ENCODE measurements at places on chromosomes 13 and 19.

DNA sequence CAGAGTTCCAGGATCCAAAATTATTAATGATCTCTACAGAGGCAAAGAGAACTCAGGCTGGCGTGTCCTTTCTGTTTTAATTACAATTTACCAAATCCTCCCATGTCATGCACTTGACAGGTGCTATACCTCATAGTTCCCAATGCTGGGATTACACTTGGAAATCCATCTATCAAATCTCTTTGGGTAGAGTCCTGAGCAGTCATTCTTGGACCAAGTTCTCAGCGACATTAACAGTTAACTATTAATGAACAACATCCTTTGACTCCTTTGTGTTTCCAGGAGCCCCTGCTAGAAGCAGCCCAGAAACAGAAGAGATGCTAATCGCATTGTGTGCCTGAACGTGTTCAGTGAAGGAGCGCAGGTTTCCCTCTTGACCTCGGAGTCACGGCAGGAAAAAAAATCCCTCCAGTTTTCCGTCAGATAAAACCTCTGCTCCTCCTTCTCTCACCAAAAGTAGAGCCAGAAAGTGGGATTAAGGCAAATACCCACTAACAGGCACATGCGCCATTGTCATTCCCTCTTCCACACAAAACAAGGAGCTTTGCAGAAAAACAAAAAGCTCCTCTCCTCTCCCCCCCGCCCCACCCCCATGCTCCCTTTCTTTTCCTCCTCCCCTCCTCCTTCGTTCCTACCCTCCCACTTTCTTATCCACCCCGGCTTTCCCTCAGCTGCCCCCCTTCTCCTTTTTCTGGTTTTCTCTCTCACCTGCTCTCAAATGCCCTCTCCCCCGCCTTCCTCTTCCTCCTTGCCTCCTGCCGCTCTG is 224.7 kb downstream of the ZIC5 start:
- DNase-seq, result no peak

GRCh38 chr13:94128430-94128829 is 351.1 kb downstream of the DCT start:
- no peak for DNase-seq

GRCh38 chr13:42106998-42107397 is 58.5 kb downstream of the DGKH start:
- DNase-seq, result no peak

- DNase-seq, result no peak
These were observed 22.3 kb upstream of the STARD13 start for GRCh38 chr13:33307843-33308242.

GRCh38 chr19:35861640-35862160 is 5.0 kb downstream of the KIRREL2 start:
- DNase-seq, result no peak

DNA sequence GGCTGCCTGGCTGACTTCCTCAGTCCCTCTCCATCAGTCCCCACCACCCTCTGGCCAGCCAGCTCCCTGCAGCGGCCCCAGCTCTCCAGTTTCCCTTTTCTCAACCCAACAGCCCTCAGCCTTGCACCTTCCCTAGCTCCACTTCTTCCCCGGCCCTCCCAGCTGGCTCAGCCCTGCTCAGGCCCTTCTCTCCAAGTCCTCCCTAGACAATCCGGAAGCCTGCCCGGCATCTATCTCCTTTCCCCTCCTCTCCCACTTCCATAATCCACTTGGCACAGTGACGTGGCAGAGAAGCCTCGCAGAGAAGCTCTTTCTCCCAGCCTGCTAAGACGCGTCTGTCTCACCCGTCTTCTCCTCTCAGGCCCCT is 1.1 kb downstream of the UBXN6 start:
- peak; percentile 39 for DNase-seq

DNA sequence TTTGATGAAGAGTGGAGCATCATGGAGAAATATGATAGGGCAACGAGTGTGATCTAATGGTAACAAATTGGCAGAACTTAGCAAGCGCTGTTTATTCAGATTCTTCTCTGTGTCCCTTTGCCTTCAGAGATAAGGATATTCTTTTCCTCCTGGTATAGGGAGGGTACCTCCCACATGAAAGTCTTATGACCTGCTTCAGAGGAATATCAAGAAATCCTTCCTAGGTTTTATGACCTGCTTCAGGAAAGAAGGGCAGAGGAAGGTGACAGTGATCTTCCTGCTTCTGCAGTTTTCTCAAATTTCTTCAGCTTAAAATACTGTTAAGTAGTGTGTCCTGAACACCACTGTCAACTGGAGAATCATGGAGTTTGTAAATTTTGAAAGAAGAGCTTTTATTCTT is 144.3 kb downstream of the DNAJC15 start:
- DNase-seq, result no peak

DNA sequence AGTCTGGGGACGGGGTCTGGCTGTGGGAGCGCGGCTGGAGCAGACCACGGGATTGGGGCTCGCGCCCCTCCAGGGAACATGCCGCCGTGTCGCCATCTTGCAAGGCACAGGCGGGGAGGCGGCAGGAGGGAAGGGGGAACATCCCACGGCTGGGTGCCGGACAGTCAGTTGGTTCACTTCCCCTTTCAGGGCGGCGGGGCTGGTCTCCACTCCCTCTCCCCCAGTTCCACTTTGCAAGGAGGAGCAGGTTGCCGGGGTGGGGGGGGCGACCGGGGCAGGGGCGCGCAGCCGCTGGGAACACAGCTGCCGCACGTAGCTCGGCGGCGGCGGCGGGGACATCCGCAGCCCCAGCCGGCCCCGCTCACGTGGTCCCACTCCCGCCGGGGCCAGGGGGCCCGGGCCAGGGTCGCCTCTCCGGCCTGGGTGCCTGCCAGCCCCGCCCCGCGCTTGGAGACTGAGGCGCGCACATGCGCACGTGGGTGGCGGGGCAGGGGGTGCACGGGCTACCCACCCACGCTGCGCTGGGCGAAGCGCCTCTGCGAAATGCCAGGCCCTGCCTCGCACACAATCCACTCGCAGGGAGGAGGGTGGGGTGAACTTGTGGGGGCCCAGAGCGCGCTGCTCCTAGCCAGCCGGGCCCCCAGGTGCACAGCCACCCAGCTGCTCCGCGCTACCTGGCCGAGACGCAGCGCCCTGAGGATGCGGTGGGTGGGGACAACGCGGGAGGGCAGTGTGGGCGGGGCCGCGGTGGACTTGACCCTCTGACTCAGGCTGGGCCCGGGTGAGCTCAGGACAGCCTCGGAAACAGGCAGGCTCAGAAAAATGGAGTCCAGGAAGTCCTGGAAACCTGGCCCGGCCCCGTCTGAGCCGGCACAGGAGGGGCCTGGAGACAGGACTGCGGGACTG is 6.4 kb downstream of the KLF16 start:
- peak; percentile 80 for DNase-seq

GRCh38 chr13:113272701-113273181 is 24.3 kb upstream of the LAMP1 start:
- no peak for DNase-seq

DNA sequence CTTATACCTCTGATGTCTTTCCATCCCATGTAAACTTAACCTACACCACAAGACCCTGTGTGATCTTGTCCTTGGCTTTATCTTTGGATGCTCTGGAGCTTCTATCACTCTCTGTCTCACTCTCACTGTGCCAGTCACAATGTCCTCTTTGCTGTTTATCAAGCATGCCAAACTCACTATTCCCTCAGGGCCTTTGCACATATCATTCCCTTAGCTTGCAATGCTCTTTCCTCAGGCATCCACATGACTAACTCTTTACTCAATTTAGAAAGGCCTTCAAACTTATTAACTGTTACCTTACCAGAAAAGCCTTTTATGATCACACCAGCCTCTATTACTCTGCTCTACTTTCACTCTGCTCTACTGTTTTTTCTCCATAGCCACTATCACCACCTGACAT is 354.1 kb downstream of the RFC3 start:
- DNase-seq, result no peak

GRCh38 chr19:41297628-41298347 is 12.2 kb upstream of the CCDC97 start:
- peak; percentile 75 for DNase-seq

DNA sequence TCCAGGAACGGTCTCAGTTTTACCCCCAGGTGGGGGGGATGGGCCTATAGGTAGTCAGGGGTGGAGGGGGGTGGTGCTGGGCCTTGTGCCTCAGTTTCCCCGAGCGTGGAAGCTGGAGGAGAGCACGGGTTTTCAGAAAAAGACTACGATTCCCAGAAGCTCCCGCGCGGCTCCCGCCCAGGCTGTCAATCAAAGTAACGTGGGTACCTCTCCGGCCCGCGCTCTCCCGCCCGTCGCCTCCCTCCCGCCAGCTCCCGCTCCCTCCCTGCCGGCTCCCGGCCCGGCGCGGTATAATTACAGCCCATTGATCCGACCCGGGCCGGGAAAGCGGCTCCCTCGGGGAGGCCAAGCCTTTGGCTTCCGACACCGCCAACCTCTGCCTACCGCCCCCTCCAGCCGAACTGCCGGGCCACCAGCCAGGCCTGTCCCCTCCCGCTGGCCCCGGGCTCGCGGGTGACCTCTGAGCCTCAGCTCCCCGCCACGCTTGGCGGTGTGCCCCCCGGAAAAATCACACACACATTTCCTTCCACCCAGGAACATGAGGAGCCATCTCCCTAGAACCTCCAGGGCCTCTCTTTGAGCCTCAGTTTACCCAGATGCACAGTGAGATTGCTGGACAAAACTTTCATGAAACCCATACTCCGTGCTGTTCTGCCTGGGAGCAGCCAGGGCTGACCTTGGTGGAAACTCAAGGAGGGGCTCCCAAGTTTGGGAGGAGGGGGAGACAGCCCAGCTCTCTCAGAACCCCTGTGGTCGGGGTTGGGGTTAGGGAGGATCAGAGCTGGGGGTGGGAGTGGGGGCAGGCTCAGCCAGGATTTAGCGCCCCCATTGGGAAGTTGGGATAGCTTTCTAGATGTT is 7.3 kb upstream of the TLE2 start:
- DNase-seq, result peak; percentile 86

- DNase-seq, result no peak
These were observed 102.7 kb downstream of the ATP11A start for GRCh38 chr13:112792511-112792910.

DNA sequence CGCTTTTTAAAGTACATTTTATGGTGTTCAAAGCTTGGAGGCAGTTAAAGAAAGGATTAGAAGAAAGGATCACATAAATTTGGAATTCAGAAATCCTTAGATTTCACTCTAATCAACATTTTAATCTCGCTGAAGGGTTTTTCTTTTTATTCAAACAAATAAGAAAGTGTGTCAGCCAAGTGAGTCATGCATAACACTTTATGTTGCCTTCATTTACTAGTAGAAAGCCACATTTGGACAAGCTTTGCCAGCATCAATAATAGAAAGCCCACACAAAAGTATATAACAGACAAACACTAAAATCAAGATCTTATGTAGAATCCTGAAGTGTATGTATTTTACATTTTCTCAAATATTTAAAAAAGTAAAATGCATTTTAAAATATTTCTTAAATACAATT is 154.9 kb upstream of the TRPC4 start:
- no peak for DNase-seq

DNA sequence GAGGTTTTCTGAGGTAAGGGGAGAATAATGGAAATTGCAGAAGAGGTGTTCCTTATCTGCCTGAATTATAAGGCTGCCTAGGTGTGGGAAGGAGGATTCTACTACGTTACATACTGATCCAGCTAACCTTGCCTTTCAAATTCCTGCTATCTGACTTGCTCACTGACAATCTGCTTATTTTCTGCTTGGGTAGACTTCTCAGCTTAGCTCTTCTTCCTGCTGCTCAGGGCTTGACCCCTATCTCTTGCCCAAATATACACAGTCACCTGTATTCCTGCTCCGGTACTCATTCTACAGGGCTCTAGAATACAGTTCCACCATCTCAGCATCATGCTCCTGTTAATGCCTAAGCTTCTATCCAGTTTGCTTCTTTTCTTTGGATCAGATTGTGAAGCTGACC is 1607.6 kb downstream of the OLFM4 start:
- DNase-seq, result no peak

DNA sequence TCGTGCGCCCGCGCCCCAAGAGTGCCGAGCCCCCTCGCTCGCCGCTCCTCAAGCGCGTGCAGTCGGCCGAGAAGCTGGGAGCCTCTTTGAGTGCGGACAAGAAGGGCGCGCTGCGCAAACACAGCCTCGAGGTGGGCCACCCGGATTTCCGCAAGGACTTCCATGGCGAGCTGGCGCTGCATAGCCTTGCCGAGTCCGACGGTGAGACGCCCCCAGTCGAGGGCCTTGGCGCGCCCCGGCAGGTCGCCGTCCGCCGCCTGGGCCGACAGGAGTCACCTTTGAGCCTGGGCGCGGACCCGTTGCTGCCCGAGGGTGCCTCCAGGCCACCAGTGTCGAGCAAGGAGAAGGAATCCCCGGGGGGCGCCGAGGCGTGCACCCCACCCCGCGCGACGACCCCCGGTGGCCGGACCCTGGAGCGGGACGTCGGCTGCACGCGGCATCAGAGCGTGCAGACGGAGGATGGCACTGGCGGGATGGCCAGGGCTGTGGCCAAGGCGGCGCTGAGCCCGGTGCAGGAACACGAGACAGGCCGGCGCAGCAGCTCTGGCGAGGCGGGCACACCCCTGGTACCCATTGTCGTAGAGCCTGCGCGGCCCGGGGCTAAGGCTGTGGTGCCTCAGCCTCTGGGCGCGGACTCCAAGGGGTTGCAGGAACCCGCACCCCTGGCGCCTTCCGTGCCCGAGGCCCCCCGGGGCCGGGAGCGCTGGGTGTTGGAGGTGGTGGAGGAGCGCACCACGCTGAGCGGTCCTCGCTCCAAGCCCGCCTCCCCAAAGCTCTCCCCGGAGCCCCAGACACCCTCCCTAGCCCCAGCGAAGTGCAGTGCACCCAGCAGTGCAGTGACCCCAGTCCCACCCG is 7.1 kb downstream of the DNASE2 start:
- DNase-seq, result no peak

DNA sequence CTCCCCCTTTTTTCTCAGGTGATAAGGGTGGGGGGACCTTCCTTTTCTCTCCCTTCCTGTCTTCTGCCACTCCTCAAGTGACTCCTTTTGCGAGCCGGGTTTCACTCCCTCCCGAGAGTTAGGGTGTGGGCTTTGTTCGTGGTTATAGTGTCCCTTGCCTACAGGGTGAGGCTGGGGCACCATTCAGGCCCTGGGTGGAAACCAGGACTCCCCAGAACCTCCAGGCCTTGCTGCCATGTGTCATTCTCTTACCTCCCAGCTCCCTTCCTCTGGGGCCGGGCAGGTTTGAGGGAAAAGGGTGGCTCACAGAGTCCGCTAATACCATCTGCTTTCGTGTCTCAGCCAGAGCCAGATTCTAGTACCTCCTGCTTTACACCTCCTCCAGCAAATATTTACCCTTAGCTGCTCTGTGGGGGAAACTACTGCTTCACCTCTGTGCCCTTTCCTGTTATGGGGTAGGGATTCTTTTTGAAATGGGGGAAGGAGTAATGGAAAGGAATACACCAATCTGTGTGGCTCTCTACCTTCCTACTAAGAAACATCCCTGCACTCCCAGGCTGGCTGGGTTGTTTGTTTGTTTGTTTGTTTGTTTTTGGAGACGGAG is 2.8 kb downstream of the ACTN4 start:
- DNase-seq, result no peak

DNA sequence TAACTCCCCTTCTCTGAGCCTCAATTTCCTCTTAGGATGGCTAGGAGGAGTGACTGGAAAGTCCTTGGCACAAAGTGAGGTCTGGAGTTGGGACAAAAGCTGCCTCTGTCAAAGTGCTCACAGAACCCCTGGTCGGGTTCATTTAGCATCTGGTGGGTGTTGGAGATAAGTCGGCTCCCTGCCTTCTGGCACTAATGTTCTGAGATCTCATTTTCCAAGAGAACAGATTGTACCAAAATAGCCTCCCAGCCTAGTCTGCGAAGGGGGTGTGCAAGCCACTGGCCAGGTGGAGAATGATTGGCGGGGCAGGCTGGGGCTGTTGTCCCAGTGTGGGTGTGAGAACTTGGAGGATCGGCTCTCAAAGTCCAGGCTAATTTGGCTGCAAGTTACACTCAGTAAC is 20.7 kb upstream of the NWD1 start:
- no peak for DNase-seq

- DNase-seq, result no peak
These were observed 11.1 kb downstream of the ZC3H13 start for GRCh38 chr13:46041419-46041839.

Measured in GM12891 (cell line).